ENCODE measurements at places on chromosomes 5 and 9.

- no peak for DNase-seq
These were observed 36.2 kb upstream of the CKS2 start for GRCh38 chr9:89274838-89275237.

DNA sequence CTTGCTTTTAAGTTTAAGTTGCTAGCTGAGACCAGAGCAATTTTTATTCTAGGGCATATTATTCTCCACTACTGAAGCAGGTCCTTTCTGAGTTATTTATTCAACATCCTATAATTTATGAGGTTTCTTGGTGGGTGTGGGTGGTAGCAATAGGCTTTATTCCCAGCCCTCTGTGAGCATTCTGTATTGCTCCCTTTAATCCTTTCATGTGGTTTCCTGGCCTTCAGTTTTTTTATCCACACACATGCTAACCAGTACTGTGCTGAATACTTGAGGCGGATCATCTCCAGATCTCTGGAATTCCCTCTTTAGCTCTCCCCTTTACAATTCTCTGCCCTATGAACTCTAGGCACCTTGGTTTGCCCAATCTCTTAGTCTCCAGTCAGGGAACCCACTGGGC, 91.8 kb upstream of the GLRA1 start:
- no peak for DNase-seq

- no peak for DNase-seq
These were observed 8.5 kb downstream of the LCN9 start for GRCh38 chr9:135671591-135672041.

GRCh38 chr5:169886677-169887076, 93.6 kb downstream of the INSYN2B start:
- no peak for DNase-seq

- peak; percentile 69 for DNase-seq
These were observed 39.3 kb upstream of the ANKRD33B start for GRCh38 chr5:10524376-10525123.

GRCh38 chr5:20536341-20536740, 548.3 kb upstream of the CDH18 start:
- DNase-seq, result no peak

DNA sequence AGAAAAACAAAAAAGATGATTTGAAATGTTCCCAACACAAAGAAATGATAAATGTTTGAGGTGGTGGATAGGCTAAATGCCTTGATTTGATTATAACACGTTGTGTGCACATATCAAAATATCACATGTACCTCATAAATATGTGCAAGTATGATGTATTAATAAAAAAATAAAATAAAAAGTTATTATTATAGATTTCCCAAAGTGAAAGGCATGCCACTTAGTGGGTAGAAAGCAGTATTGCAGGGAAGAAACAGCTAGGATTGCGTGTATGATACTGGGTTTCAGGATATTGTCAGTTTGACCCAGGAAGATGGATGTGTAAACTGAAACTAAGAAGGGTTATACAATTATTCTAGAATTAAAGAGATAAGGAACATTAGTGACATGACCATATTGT, 3.6 kb upstream of the TMEM38B start:
- no peak for DNase-seq

DNA sequence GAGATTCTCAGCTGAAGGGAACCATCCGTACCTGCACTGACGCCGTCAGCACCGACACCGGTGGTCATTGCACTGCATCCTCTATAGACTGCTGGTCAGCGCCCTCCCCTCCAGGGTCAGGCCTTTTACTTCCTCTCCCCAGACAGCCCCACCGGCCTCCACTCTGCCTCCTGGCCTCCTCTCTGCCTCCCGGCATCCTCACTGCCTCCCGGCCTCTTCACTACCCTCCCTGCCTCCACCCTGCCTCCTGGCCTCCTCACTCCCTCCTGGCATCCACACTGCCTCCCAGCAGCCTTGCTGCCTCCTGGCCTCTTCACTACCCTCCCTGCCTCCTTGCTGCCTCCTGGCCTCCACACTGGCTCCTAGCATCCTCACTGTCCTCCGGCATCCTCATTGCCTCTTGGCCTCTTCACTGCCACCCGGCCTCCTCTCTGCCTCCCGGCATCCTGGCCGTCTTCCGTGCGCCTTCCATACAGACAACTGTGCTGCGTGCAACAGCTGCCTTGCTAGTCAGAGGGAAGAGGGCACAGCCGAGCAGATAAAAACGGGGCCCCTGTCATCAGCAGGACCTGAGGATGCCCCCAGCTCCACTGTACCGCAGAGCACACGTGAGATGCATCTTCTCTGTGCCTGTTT, 62.0 kb downstream of the VAV2 start:
- no peak for DNase-seq

DNA sequence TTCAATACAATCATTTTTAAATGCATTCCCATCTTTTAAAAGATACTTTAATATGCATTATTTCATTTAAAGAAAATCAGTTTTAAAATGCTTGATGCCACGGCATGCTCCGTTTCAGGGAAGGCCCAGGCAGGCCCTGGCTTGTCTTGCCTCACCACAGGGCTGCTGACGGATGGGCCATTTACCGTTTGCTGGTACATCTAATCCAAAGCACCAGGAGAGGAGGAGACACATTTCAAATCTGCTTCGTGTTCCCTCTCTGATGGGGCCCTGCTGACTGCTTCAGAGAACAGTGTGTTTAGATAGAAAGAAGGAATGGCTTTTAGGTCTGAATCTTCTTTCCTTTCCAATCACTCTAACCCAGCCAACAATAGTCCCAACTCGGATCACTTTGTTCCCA, 185.2 kb downstream of the DCP2 start:
- DNase-seq, result no peak

GRCh38 chr9:88173378-88173999, 35.2 kb upstream of the SPATA31C2 start:
- peak; percentile 53 for DNase-seq

DNA sequence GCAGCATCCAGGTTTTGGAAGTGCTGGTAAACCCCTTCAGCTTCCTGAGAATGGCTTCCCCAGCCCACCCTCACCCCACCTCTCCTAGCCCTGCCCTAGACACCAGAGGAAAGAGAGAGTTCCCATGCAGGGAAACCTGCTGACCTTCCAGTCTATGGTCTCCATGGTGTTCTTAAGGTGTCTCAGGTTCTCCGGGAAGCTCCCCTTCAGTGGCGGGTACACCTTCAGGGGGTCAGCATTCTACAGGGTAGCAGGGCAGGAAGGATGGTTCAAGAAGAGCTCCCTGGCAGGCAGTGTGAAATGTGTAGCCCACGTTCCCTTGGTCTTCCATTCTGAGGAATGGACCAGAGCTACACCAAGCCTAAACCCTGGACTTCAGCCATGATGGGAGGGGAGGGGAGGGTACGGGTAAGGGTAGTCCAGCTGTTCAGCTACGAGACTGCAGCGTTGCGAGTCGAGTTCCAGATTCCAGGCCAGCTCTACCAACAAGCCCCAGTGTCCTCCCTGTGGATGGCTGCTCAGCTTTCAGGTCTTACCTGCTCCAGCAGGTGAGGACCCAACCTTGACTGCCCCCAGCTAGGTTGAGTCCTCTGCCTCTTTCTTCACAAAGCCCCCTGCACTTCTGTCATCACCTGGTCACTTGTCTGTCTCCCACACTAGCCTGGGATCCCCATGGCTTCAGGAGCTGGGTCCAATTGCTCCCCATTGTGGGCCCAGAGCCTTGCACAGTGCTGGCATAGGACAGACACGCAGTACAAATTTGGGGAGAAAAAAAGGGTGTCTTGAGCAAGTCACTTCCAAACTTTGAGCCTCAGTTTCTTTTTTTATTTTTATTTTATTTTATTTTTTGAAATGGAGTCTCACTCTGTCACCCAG, 7.5 kb downstream of the CD74 start:
- DNase-seq, result no peak

GRCh38 chr5:133384903-133385302, 227.4 kb downstream of the FSTL4 start:
- DNase-seq, result no peak

- no peak for DNase-seq
These were observed 394.6 kb upstream of the ARRDC3 start for GRCh38 chr5:91777671-91778070.

DNA sequence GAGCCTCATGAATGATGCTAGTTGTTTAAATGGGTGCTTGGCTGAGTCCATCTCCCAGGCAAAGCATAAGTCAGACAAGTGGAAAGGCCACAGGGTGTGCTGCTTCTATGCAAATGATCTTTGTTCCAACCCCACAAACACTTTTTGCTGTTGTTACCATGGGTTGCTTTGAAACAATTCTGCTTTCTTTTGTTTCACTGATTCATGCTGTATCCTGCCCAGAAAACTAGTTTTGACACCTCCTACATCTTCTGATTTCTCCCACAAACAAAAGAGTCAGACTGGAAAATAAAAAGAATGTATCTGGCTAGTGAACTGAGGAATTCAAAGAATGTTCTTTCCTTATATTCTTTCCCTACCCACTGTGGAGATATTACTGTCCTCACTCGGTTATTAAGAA, 298.6 kb downstream of the DIRAS2 start:
- peak; percentile 2 for DNase-seq

GRCh38 chr5:168093200-168093910, 198.1 kb upstream of the WWC1 start:
- no peak for DNase-seq

DNA sequence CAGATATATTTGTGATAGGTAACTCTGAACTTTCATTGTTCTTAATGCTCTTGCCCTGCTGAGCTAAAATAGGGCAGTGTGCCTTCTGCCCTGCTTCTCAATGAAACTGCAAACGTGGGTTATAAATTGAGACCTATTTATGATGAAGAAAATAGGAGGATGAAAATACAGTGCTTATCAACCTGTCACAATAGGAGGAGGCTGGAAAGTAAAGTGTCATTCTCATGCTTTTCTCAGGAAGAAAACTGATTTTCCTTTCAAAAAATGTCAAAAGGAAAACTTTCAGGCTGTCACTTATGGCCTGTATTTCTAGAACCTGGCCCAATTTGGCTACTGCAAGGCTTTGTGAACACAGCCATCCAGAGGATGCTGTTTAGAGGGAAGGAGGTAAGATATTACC, 130.3 kb upstream of the TUSC1 start:
- no peak for DNase-seq

- DNase-seq, result no peak
These were observed 13.2 kb downstream of the ZFAND5 start for GRCh38 chr9:72351538-72352453.

DNA sequence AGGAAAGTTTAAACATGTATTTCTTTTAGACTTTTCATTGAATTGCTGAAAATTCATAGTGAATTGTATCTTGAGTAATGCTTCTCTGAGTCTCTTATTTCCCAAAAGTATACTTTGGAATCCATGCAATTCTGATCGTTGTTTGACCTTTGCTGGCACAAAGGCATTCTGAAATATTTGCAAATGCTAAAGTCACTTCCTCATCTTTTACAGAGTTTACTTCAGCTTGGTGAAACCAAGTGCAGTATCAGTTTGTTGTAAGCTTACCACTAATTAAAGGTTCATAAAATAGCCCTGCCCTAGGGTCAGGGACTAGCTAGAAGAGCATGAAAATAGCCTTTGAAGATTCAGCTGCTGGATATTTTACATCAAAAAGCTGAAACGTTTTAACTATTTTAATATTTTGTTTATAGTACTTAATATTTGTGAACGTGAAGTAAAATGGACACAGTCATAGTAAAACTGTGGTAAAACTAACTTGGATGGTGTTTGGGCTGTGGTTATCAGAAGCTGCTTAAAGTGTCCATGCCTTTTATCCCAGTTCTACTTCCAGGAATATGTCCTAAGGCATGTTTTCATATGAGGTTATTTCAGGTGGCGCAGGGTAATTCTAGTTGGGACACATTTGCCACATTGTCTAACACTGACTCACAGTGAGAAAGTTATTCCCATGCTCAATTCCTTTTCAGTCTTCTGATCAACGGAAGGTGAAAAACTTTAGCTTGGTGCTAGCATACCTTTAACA, 45.3 kb downstream of the SLC22A5 start:
- no peak for DNase-seq

DNA sequence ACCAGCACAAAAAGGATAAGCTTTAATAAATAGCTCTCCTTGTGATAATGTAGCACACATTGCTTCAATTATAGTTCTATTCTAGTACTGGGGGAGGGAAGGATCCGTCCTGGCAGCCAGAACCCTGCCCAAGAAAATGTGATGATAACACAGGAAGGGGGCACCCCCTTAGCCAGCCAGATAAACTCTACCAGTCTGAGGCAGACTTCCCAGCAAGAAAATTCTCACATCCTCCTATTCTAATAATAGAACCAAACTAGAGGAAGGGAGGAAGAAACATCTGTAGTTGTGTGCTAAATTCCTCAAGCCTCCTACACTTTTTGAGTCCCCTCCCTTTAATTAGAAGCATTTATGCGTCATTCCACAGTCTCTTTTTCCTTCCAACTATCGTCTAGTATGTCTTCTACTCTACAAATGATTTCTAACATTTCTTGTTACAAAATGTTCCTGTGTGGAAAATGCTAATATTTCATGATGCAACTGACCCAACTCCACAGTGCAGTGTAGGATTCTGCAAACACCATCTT, 261.0 kb downstream of the SEMA5A start:
- no peak for DNase-seq

DNA sequence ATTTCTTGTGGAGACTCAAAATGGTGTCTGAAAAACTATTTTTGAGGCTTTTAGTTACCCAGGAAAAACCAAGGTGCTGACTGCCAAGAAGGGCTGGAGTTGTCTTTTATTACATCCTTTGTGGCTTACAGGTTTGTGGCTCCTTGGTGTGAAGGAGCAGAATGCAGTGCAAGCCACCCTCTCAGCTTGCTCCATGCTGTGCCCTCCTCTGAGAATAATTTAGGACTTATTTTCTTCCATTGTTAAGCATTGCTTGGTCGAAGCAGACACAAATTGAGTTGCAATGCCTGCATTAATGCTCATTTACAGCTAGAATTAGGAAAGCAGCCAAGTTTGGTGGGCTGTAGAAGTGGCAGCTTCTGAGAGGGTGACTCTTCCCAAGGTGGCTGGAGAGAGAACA, 272.2 kb downstream of the KIF4B start:
- no peak for DNase-seq

DNA sequence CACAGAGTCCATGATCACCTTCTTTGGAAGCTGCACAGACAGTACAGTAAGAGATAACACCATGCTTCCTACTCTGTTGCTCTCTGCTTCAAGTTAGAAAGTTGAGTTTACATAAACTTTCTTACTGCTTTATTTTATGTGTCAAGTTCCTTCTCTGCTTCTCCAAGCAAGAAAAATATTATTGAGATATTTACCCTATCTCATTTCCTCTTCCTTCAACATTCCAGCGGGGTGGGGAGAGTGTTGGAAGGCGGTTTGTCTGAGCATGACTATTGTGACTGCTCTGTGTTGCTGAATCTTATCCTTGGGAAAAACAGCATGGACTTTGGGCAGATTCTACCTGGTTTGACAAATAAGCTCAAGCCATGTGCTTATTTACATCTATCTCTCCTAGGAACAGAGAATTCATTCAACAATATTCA, 66.9 kb upstream of the EPB41L4A start:
- DNase-seq, result no peak

DNA sequence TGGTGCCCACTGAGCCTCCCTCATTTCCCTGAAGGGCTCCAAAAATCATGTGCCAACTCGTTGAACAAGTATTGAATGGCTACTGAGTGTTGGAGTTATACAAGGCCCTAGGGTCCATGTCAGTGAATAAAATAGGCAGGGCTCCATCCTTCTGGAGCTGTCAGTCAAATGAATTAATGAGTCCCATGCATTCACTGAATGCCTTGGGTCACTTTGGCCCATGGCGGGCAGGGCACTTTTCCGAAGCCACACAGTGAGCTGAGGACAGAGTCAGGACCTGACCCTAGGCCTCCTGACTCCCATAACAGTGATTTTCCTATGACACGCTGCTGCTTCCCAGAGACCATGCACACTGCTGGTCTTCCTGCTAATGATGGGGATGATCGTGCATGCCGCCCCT, 27.3 kb upstream of the SLC36A1 start:
- DNase-seq, result no peak

Measured in pons (tissue), 1 donor.